ENCODE measurements at places on chromosomes 13 and 19. TPM values are rescaled to one million over a fixed set of nuclear protein-coding genes. Genes with fewer than 3 reads are reported as not detected.

Gene WDR62
- total RNA-seq, result 4.6 TPM

Gene GAS6
- 36.5 TPM for total RNA-seq

- DNase-seq, result no peak
Measured at GRCh38 chr13:101398920-101399319, 17.4 kb downstream of the NALCN start.

Gene MAP3K10
- 4.8 TPM for total RNA-seq

DNA sequence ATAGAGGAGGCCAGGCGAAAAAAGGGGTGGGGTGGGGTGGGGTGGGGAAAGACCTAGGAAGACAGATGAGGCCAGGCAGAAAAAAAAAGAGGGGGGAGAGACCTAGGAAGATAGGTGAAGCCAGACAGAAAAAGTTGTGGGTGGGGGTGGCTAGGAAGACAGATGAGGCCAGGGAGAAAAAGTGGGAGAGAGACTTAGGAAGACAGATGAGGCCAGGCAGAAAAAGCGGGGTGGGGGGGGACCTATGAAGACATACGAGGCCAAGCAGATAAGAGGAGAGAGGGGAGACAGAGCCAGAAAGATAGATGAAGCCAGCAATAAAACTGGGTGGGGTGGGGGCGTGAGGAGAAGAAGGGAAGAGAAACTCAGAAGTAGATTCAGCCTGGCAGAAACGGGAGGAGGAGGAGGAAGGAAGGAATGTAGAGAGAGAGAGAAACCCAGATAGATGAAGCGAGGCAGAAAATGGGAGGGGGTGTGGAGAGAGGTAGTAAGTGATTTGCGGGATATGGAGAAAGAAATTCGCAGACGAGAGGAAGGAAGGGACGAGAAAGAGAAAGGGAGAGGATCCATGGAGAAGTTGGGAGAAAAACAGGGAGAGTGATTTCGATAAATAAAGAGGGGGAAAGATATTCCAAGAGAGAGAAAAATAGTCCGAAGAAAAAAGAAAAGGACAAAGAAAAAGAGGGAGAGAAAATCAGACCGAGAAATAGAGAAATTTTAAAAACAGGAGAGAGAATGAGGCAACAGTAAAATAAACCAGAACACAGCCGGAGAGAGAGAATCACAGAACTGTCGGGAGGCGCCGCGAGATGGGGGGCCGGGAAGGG lies 12.2 kb upstream of the CACNG6 start:
- DNase-seq, result no peak
